ENCODE measurements at places on chromosomes 7 and 10.

DNA sequence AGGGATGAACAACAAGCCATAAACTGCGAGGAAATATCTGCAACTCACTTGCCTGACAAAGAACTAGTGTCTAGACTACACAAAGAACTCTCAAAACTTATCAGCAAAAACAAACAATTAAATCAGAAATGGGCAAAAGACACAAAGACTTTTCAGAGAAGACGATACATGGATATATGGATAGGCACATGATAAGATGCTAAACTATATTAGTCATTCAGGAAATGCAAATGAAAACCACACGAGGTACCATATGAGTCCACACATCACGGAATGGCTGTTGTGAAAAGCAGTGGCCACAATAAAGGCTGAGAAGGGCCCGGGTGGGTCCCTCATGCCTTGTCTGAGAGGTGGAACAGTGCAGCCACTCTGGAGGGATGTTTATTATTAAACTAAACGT lies 267.8 kb downstream of the WDR37 start:
- DNase-seq, result no peak

DNA sequence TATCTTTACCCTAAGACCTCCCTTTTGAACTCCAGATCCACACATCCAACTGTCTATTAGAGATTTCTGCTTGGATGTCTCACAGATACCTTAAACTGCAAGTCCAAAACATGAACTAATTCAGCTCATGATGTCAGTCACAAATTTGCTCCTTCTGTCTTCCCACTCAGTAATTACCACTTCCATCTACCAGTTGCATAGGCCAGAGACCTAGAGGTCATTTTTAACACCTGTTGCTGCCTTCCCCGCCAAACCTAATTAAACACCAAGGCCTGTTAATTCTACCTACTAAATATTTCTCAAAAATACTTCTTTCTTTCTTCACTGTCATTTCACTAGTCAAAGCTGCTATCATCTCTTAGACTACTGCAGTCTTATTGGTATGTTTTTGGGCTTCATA lies 8.2 kb downstream of the SLK start:
- DNase-seq, result no peak

DNA sequence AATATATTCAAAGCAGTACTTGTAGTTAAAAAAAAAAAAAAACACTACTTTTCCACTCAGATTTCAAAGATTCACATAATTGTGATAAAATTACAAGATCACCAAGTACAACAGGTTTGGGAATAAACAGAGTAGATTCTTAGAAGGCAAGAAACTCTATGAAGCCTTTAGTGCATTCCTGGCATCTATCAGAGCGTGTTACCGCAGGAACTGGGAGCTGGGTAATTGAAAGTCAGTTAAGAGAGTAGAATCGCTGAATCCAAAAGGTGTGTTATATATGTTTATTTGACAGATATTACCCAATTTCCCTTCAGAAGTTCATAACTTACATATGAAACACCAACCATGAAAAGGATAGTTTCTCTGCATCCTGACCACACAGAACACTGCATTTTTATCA lies 159.2 kb upstream of the PLXNA4 start:
- no peak for DNase-seq

GRCh38 chr7:1882451-1882850 lies 212.4 kb downstream of the ELFN1 start:
- peak; percentile 30 for DNase-seq

DNA sequence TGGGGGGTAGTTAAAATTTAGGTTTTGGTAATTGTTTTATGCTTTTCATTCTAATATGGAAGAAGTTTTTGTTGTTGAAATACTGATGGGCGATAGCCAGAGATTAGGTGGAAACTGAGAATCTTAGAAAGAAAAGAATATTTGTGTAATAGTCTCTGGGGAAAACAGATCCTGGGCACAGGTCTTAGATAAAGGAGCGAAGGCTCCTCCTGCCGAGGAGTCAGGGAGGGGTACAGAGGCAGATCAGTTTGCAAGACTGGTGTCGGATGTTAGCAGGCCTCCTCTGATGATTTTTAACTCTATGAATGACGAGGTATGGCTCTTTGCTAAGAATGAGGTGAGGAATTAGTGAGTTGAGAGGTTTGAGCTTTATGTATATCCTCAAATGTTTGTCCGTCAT lies 339.7 kb downstream of the HGF start:
- DNase-seq, result no peak

DNA sequence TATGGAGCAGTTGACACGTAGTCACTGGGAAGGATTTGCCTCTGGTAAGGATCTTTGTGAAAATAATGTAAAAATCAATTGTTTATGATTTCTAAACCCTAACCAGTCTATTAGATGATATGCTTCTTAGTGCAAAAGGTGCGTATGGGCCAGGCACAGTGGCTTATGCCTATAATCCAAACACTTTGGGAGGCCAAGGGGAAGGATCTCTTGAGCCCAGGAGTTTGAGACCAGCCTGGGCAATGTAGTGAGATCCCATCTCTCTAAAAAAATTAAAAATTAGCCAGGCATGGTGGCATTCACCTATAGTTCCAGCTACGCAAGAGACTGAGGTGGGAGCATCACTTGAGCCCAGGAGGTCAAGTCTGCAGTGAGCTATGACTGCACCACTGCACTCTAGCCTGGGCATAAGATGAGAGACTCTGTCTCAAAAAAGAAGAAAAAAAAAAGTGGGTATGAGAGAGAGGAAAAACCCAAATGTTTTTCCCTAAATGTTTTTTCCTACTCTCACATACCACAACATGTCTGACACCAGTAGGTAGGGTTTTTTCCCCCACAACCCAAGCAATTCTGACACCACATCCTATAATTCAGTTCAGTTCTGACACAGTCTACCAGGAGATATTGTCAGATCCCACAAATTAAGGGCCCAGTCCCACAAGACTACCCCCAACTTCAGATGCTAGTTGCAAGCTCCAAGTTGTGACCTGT lies 36.5 kb downstream of the DNAJC9 start:
- DNase-seq, result no peak

GRCh38 chr7:94848531-94848930 lies 58.9 kb upstream of the PPP1R9A start:
- no peak for DNase-seq

DNA sequence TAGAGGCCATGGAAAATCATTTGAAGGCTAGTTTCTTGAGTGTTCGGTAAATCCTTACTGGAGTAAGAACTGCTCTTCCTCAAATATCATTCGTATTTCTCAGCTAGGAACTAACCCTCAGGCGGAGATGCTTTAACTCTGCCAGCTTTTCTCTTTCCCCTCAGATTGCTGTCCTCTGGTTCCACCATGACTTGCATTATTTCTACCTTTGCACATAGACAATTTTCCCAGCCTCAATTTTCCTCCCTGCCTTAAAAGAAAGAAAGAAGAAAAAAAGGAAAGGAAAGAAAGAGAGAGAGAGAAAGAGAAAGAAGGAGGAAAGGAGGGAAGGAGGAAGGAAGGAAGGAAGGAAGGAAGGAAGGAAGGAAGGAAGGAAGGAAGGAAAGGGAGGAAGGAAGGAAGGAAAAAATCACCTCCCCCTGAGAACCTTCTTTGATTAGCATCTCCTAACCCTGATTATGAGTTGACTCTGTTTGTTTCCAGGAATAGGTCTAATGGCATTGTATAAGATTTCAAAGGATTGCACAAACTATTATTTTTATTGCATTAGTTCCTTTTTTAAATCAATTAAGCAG lies 123.3 kb upstream of the FAM204A start:
- DNase-seq, result no peak

DNA sequence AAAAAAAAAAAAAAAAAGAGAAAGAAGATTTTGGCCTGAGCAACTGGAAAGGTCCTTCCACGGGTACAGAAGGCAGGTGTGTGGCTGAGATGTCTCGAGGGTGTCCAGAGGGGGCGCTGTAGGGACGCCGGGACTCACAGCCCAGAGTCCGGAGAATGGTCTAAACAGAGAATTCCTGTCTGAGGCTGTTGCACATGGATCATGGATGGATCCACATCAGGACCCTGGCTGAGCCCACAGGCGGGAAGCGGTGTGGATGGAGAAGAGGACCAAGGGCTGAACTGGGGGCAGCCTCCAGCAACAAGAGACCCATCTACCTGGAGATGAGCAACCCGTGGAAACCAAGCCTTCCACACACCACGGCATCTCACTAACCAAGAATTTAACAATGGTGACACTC lies 55.0 kb downstream of the PKD1L1 start:
- no peak for DNase-seq

DNA sequence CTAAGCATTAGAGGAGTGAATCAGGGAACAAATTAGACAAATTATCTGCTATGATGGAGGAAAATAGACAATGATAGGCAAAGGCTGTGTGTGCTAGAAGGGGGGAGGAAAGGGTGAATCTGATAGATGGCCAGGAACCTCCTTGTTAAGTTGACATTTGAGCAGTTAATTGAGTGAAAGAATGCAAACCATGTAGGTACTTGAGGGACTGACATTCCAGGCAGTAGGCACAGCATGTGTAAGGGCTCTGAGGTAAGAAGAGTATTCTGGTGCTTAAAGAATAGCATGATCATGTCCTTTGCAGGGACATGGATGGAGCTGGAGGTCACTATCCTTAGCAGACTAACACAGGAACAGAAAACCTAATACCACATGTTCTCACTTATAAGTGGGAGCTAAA lies 48.6 kb upstream of the TES start:
- DNase-seq, result no peak

- DNase-seq, result peak; percentile 65
These were observed at the start of gene CREB3L2 for GRCh38 chr7:138001529-138002095. TSS of gene CREB3L2 (minus strand) at chr7:138002086. CDS start at chr7:138001705, 381 bp downstream.

- peak; percentile 61 for DNase-seq
These were observed 5.7 kb downstream of the TNS3 start for GRCh38 chr7:47576031-47576865.

- no peak for DNase-seq
These were observed 187.5 kb upstream of the NFE2L3 start for GRCh38 chr7:25964483-25964991.

DNA sequence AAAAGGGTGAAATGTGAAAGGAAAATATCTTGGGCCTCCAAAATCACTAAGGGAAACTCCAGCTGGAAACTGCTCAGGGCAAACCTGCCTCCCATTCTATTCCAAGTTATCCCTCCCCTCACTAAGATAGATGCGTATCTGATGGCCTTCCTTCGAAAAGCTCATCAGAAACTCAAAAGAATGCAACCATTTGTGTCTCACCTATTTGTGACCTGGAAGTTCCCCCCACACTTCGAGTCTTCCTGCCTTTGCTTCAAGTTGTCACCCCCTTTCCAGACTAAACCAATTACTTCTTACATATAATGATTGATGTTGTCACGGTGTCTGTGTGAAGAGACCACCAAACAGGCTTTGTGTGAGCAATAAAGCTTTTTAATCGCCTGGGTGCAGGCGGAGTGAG lies 69.3 kb downstream of the ST8SIA6 start:
- DNase-seq, result no peak

- DNase-seq, result no peak
These were observed 71.3 kb downstream of the CREB3L2 start for GRCh38 chr7:137930581-137930980.

GRCh38 chr7:81693080-81693479 lies 76.8 kb downstream of the HGF start:
- no peak for DNase-seq

- no peak for DNase-seq
These were observed 71.3 kb downstream of the TACC2 start for GRCh38 chr10:122060250-122060649.

- no peak for DNase-seq
These were observed 77.4 kb downstream of the PCLO start for GRCh38 chr7:83085299-83085698.

DNA sequence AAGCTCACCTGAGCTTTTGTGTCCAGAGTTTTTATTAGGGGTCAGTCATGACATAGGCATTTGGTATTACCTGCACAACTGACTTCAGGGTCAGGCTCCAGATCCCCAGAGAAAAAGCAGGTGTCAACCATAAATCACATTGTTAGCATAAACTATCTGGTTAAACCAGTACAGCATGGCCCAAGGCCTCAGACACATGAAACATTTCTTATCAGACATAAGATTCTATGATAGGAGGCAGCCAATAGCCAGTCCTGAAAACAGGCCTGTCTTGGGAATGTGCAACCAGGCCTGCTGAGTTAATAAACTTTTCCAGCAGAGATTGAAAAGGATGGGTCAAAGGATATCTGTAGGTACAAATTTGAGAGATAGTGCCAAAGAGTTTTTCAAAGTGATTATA lies 116.1 kb downstream of the TPST1 start:
- no peak for DNase-seq

- no peak for DNase-seq
These were observed 101.4 kb downstream of the INSYN2A start for GRCh38 chr10:127094984-127095383.

- no peak for DNase-seq
These were observed 14.5 kb upstream of the RNF216 start for GRCh38 chr7:5795752-5796475.

DNA sequence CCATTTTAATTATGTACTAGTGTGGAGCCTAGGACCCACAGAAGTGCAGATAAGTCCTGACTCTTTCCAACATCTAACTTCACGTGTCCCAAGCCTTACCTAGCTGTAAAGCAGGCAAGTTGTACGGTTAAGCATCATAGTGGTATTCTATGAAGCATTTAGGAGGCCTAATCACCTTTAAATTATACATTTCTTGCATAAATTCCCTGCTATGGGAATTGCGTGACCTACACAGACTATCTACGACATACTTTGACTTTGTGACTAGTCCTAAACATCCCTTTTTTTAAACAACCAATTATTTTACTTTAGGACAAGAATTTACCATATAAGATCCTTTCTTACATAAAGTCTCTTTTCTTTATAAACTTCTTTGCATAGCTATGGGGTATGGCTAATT lies 37.7 kb upstream of the LRGUK start:
- no peak for DNase-seq

DNA sequence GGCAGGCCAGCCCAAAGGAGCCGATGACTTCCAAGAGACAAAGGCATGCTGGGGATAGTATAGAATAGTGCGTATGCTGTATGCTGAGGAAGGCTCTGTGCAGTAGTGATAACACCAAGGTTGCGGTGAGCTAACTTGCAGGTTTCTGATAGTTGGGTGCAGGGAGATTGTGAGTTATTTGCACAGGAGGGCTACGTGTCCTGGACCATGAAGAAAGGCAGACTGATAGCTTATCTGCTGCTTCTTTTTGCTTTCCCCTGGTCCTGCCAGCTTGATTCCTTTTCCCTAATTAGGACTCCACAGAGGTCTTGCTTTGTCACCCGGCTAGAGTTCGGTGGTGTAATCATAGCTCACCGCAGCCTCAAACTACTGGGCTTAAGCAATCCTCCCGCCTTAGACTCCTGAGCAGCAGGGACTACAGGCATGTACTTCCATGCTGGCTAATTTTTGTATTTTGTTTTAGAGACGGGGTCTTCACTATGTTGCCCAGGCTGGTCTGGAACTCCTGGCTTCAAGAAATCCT lies 43.9 kb upstream of the ARHGAP12 start:
- DNase-seq, result peak; percentile 94

GRCh38 chr10:70381471-70382421 lies 679 bp downstream of the LRRC20 start:
- DNase-seq, result peak; percentile 52

GRCh38 chr7:123797673-123798531 lies 47.1 kb upstream of the HYAL4 start:
- peak; percentile 56 for DNase-seq

Data from hematopoietic multipotent progenitor cell treated with erythropoietin and hydrocortisone succinate and interleukin-3 and kit ligand, for 8 days (in vitro differentiated cells).